ENCODE measurements at places on chromosomes 3 and 15.

DNA sequence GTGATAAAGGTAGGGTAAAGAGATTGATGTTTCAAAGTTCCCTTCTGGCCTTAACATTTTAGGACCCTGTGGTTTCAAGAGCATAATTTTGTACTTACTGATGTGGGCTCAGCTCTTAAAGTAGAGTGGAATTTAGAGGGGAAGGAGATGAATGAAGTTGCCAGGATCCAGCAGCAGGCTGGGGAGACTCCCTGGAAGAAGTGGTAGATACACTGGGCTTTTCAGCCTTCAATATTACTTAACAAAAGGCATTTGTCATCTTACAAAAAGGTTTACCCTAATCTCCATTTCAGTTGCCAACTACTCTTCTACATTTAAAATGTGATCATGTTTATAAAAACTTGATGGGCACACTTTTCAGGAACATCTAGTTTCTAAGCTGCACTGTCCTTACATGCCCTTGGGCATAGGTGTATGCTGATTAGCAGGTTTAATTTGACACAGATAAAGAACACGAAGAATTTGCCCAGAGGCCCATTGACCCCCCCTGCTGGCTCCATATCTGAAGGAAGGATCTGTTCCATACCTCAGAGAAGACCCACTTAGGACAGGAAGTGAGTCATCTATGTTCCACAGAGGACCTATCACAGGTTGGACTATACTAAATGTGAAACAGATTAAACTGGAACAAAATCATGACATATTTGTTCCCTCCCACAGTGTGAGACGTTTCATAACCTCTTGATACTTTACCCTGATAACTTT is 93.0 kb upstream of the LPP start:
- peak; percentile 45 for DNase-seq

- DNase-seq: no peak
These were observed 42.6 kb downstream of the TNK2 start for GRCh38 chr3:195865752-195866151.

DNA sequence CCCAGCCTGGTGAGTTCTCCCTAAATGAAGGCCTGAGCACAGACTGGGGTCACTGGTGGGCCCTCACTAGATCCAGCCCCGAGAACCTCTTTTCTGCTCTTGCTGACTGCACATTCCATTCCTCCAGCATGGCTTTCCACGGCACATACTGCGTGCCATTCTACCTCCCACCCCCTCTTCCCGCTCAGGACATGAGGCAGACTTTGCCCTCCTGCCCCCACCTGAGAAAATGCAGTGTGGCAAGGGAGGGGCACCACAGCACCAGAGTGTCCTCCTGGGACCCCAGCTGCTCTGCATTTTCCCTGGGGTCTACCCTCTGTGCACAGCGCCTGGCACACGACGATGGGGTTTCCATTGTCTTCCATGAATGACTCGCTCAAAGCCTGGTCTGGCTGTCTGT is 6.1 kb upstream of the SLCO2A1 start:
- DNase-seq: no peak

DNA sequence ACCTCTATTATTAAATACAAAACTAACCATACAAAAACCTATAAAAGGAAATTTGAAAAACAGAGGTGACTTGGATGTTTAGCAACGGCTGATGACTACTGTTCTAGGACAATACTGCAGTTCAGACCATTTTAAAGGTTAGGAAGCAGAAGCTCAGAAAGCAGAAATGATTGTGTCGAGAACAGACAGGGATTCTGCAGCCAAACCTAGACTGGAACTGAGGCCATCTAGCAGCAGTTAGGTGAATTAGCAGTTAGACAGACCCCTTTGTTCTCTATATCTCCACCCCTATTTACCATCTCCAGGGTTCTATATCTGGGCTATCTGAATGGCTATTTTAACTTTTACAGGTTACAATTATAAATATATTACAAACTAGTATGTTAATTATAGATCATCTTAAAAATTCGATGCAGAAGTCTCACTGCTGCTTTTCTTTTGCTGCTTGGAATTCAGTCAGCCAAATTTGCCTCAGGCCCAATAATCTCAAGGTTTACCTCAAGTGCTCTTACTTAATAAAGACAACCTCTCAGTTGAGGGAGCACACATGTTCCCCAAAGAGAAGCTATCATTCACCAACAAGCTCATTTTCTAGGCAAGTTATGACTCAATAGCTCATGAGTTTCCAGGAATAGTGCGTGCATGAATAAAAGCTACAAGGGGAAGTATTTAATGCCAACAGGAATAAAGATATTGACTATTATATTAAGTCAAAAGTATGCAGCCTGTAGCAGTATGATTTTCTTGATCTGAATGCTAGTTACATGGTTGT is 9.3 kb upstream of the IL1RAP start:
- no peak for DNase-seq

GRCh38 chr3:40307176-40307575 is 2.3 kb upstream of the EIF1B start:
- DNase-seq: no peak
